ENCODE measurements at places on chromosomes 3 and 15. TPM values are rescaled to one million over a fixed set of nuclear protein-coding genes. Genes with fewer than 3 reads are reported as not detected.

- DNase-seq: no peak
Observed at GRCh38 chr3:134617608-134618477, 33.0 kb downstream of the KY start.

DNA sequence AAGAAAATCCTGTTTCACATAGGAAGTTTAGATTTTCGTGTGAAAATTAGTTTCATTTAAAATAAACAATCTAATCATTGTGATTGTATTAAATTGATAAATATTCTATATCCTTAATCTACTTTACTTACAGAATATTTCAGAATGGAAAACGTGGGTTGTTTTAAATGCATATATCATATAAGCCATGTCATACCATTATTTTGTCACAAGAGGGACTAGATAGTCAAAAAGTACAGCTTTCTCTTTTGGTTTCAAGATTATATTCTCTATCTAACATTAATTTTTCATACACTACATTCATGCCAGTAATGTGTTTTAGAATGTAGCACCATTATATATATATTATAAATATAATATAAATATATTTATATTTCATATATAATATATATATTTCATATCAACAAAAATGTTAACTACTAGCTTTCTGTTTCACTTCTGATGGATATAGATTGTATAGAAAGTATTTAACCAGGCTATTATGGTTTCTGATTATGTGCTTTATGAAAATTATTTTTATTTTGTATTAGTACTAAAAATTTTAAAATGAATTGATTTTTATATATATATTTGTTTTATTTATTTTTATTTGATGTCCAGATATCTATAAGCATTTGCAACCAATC lies 45.3 kb downstream of the OSTN start:
- peak; percentile 47 for DNase-seq

GRCh38 chr3:173584838-173585831 lies 187.6 kb downstream of the NLGN1 start:
- DNase-seq: peak; percentile 86

- DNase-seq: no peak
Observed at GRCh38 chr3:182704926-182705325, 88.4 kb upstream of the ATP11B start.

DNA sequence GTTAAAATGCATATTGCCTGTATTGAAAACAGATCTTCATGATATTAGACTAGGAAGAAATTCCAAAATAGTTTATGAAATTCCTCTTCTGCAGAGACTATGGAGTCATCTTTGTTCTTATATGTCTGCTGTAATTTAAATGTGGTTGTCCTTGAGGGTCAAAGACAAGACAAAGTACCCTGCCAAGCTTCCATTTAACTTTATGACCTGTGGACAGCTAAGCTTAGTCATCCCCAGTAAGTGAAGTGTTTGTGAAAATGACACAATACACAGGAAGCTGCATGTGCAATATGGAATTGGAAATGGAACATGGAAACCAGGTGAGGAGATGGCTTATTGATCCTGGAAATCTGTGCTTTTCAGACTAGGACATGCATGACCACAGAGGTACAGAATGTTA lies 68.5 kb upstream of the GBE1 start:
- DNase-seq: peak; percentile 44

DNA sequence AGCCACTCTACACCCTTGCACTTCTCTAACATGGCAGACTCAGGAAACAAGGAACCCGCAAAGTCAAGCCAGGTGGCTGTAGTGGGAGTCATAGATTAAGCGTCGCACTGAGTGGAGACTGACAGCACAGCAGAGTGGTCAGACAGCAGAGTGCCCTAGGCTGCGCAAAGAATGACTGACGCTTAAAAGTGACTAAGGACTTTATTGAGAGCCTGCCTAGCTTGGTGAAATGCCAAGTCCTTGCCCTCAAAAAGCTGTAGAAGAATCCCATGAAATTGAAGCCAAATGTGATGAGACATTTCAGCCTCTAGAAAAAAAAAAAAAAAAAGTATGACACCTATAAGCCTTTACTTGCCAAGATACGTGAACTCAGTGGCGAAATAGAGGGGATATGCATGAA lies 30.2 kb downstream of the NCEH1 start:
- DNase-seq: peak; percentile 47

- DNase-seq: no peak
Observed at GRCh38 chr3:136617198-136617597, 135.0 kb downstream of the STAG1 start.

DNA sequence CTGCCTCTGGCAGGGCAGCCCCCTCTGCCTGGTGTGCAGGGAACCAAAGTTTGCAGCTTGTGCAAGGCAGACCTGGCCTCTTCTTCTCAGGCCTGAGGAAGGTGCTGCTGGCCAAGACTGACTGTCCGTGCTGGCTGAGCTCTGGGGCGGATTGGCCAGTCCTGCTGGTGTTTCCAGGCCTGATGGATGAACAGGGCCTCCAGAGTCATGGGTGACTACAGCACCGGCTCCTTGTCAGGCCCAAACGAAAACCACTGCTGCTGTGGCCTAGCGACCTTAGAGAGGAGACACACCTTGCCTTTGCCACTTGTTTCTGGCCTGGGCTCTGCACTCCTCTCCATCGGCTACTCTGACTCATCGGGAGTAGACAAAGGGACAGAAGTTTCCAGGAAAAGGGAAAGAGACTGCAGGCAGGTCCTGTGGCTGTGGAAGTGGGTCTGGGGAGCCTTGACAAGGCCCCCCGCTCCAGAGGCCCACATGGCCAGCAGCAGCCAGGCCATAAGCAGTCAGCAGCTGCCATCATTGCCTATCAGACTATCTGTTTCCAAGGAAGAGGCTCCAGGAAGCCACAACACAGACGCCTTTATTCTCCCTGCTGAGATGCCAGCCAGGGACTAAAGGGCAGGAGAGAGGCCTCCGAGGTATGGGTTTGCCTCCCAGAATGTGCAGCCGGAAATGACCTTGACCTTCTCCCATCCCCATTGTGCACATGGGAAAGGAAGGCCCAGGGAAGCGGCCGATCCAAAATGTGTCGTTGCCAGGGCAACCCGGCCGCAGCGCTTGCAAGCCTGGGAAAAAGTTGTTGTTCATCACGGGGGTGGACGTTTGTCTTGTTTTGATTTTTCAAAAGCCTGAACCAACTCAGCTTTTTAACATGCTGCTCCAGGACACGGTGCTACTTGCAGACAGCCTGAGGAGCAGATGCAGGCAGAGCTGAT lies 160.5 kb downstream of the CHSY1 start:
- DNase-seq: peak; percentile 79

DNA sequence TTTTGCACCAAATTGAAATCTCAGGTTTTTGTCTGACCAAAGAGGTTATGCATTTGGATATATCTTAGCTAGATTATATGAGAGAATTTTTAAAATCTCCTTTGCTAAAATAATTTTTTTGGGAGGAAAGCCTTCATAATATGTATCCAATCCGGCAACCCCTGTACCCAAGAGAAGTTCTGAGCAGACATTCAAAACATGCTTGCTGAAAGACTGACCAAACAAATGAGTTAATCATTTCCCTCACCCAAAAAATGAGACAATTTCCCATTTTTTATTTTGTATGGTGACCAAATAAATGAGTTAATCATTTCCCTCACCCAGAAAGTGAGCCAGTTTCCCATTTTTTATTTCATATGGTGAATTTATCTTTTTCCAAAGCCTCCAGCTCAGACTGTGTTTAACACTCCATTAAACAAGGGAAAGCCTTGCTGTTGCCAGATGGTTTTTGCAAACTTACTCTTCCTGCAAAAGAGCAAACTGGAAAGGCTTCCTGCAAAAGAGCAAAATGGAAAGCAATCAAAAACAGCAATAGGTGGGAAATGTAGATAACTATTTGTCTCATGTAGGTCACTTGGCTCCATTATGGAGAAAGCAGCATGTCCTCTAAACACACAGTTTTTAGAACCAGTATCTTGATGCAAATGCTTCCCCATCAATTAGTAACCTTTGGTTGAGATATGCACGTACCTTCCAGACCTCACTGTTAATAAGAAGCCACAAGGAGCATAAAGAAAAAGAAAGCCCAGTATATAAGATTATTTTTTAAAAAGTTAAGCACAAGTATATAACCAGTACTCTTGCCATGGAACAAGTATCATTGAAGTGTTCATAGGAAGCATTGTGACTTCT lies 78.4 kb upstream of the OSTN start:
- no peak for DNase-seq

DNA sequence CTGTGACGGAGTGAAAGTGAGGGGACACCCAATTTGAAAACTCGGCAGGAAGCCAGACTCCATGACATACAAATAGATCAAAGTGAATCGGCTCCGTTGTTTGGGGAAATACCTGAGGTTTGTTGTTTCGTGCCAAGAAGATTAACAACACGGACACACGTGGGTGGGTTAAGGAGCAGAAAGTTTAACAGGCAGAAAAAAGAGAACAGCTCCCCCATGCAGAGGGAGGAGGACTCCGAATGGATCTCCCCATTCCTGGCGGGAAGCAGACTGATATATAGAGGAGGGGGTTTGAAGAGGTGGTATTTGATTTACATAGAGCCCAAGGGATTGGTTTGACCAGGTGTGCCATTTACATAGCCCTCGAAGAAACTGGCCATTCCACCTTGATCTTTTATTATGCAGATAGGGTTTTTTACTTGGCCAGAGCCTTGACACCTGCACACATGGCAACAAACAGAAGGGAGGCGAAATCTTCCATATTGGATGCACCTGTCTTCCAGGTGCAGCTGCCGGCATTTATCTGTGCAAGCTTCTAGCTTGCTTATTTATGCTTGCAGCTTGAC lies 4.8 kb upstream of the SACM1L start:
- DNase-seq: no peak

DNA sequence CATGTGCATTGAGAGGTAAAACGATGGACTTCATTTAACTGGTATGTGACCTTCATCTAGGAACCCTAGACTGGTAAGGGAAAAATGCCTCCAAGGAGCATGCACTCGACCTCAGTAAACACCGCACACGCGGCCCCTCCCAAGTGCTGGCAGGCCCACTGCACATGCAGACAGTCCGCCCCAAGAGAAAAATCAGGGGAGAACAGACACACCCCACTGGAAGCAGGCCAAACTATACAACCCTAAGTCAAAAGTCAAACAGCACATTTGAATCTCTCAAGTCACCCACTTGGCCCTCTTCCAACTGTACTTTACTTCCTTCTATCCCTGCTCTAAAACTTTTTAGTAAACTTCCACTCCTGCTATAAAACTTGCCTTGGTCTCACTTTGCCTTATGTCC lies 250.1 kb upstream of the HES1 start:
- no peak for DNase-seq

GRCh38 chr3:52534281-52535183 lies 875 bp upstream of the NT5DC2 start:
- peak; percentile 75 for DNase-seq

DNA sequence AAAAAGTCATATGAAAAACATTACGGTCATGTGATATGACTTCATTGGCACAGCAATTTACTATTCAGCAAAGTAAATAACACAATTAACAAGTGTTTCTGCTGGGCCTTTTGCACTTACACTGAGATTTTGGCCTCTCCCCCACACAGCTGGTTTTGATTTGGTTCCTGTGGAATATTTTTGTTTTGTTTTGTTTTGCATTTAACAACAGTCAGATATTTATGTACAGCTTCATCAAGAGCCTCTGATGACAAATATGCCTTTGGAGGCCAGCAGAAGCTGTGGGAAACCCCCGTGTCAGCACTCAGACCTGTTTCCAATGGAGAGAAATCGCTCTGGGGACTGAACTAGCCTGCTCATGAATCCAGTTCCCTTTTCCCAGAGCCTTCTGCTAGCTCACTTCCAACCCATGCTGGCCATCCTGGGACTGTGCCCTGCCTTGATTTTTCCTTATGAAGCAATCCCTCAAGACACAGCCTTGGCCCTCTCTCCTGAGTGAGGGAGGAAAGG lies 161.9 kb downstream of the ATG7 start:
- DNase-seq: peak; percentile 88

- peak; percentile 76 for DNase-seq
Observed at GRCh38 chr15:101320501-101321052, 25.5 kb upstream of the SNRPA1 start.

- DNase-seq: no peak
Observed at GRCh38 chr3:124601190-124601589, 129.1 kb upstream of the UMPS start.

DNA sequence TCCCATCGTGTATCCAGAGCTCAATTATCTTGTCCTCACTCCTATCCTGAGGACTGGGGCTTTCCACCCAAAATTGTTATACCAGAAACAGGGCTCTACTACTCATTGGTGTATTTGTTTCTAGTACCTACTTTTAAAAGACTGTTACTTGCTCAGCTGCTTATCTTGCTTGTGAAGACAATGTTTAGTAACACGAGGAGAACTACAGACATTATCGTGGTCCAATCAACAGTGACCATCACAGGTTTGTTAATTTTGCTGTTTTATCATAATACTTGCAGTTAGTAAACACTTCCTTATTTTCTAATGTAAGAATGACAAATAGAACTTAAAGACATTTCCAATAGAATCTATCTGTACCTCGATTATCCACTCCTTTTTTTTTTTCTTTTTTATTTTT lies 13.5 kb downstream of the LRCH3 start:
- no peak for DNase-seq

- peak; percentile 91 for DNase-seq
Observed at GRCh38 chr3:188631291-188632010, 477.5 kb downstream of the LPP start.

DNA sequence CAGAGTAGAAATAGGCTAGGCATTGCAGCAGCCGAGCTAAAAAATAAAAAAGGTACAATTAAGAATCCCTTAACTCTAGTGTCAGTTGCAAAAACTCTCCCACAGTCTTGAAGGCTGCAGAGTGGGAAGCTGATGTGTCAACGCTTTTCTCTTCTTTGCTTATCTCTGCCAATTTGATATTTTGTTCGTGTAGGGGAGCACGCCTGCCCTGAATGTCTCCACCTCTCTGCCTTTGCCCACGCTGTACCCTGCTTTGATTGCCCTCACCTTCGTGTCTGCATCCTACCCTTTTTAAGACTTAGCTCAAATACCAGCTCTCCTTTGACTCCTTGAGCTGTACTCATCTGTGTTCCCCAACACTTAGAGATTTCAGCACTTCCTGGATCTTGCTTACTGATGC lies 155.4 kb upstream of the CADPS start:
- no peak for DNase-seq

- no peak for DNase-seq
Observed at GRCh38 chr15:33374226-33374914, 63.6 kb downstream of the RYR3 start.

- no peak for DNase-seq
Observed at GRCh38 chr3:108122276-108122675, 31.4 kb upstream of the CD47 start.

DNA sequence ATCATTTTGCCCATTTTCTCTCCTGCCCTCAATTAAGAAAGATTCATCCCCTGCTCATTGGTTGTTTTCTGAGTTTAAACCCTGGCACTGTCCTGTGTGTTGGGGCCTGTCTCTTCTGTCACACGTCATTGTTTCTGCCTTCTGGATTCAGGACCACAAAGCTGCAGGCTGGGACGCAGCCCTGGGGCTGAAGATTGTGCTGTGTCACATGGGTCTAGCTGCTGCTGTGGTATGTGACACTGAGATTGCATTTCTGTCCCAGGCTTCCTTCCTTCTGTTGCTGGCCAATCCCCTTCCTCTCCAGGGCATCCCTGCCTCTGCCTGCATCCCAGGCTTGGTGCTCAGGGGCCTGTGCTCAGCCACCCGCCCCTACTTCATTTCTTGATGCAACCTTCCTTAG lies 28.9 kb downstream of the INSYN1 start:
- no peak for DNase-seq

CD200 gene
- total RNA-seq: 0.76 TPM

TMEM89 gene
- total RNA-seq: not detected

PRSS50 gene
- total RNA-seq: not detected

MON1A gene
- 16.7 TPM for total RNA-seq

SLC2A2 gene
- not detected for total RNA-seq

ARHGAP11A gene
- total RNA-seq: 18.5 TPM
